ENCODE measurements at places on chromosomes 2 and 18.
A peak's percentile ranks its signal among the peaks of the same experiment; 100 is the strongest.

GRCh38 chr18:11726556-11726955 lies 37.5 kb downstream of the GNAL start:
- DNase-seq = no peak

GRCh38 chr2:152088006-152088405 lies 10.8 kb downstream of the CACNB4 start:
- no peak for DNase-seq

- no peak for DNase-seq
Observed at GRCh38 chr18:76660571-76661192, 161.7 kb upstream of the ZNF236 start.

DNA sequence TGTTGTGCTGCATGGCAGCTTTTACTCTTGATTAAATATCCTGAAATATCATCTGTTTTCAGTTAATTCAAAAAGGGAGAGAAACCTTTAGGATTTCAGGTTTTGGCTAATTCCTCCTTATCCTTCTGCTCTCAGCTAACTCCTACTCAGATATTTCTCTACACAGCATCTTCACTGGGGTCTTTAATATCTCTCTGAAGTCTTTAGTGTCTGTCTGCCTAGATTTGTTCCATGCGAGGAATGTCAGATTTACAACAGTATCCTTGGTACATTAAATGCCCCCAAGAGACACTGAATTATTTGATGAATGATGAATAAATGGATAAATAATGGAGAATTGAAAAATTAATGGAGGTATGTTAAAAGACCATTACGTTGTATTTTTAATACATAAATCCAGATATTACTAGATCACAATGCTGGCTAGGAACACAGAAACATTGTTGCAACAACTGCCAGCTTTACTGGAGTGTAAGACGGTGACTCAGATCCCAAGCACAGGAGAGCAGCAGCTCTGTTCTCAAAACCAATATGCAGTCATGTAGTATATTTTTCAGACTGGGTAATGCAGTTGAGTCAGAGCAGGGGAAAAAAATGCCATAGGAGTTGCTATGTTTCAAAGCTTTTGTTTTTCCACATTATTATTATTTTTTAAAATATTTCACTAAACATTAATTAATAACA lies 388.0 kb upstream of the SYT4 start:
- no peak for DNase-seq

GRCh38 chr2:170396799-170397459 lies 219.0 kb downstream of the MYO3B start:
- no peak for DNase-seq

- DNase-seq = no peak
Observed at GRCh38 chr18:74828200-74828599, 230.5 kb downstream of the ZNF407 start.

DNA sequence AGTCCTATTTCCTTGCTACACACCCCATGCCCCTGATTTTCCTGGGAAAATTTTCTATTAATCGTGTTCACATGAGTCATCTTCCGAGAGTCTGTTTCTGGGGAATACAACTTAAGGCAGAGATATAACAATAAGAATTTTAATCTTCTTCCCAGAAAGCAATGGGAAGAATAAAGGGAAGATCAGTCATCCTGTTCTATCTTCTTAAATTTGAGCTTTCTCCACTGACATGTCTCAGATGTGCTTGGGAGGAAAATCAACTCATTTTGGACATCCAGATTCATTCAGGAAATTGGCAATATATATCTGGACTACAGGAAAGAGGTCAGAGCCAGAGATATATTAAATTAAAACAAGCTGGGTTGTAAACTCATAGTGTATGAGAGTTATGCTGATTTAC lies 62.3 kb upstream of the SPAG16 start:
- no peak for DNase-seq

DNA sequence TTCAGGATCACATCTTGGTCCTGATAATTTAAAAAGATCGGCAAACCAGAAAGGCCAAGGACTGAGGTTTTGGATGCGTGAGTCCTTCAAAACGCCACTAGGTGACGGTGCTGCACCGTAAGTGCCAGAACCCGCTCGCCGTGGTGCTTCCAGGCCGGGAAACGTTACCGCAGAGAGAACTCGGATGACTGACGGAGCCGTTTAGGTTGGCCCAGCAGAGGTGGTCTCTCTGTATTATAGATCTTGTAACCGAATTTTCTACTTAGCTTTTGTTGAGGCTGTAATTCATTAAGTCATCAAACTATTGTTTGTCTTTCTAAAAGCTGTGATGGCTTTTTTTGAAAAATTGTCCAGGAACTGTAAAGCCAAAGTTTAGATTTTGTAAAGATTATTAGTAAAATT lies 39.8 kb upstream of the ADCYAP1 start:
- peak; percentile 74 for DNase-seq

GRCh38 chr2:23399674-23400261 lies 14.8 kb downstream of the KLHL29 start:
- DNase-seq = no peak

DNA sequence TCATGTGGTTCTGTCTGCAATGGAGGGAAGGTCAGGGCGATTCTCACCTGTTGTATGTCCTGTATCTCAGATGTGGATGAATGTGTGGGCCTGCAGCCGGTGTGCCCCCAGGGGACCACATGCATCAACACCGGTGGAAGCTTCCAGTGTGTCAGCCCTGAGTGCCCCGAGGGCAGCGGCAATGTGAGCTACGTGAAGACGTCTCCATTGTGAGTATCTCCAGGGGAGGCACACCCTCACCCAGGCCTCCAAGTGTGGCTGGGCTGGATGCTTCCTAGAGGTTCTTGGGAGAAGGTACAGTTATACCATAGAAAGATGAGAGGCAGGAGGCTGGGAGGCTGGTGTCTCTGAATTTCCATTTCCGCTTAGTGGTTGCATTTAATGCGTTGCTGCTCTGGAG lies 46.9 kb downstream of the FBLN7 start:
- DNase-seq = peak; percentile 35

DNA sequence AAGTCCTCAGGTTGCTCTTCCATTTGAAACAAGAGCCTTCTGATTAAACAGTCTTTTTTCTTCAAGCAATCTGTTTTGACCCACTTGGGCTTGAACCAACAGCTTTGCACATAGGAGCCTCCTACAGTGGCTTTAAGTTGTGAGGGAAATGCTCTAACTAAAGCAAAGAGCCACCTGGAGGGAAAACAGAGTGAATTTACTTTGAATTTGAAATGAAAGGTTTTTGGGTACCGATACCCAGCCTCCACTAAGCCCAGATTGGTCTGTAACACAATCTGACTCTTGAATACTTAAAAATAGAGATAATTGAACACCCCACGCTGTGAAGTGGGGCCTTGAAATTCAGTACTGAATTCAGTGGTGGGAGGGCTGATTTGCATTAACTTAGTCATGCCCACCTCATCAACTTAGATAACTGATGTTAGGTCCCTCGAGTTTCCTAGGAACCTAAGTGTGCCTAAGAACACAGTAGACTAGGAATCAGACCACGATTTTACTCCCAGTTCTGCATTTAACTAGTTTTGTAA lies 56.3 kb upstream of the ACVR1C start:
- DNase-seq = no peak

DNA sequence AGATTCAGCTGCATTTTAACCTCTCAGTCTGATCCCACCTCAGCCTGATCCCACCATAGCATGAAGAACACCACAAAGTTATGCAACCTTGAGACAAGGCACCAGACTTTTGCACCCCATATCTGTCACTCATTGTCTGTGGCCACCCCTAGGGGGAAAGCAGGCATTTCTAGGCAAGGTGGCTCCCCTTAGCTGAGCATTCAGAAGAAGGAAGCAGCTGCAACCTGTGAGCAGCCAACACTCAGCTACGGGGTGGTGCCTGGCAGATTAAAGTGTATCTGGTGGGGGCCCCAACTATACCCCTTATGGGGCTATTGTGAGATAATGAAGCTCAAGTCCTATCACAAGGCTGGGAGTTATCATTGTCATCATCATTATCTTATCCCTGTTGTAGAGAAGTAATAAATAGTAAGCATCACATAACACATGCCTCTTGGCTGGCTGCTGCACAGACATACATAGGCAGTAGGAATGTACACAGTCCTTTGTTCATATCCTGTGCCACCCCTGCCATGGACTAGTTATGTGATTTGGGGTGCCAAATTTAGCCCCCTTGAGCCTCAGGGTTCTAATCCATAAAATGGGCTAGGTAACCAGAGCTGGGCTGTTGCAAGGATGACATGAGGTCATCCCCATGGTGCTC lies 20.6 kb upstream of the TMEM163 start:
- DNase-seq = no peak

DNA sequence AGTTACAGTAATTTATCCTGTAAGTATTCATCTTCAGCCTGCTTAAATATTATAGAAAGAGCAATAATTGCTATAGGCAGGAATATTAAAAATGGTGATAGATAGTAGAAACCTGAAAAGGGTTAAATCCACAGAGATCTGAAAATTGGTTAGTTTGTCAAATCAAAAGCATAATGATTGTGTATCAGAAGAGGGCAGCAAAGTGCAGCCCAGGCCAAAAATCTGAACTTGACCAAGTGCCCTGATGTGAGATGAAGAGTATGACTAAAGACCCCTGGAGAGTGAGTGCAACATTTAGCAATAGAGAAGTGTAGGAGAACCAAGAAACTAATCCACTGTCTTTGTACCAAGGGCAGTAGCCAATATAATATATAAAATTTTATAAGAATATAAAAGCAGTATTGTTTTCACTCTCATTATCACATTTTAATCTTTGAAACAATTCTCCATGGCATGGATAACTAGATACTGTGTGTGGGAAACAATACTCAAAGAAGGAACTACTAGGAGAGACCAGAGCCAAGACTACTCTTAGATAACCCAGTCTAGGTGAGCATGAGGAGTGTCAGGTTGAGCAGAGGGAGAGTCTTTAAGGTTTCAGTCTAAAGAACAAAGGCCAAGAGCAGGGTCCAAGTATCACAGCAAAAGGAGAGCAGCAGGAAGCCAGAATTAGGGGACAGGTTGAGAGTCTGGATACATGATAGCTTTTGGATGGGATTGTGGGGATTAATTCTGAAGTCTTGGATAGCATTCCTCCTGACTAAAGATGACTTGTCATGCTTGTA lies 148.7 kb downstream of the CALCRL start:
- no peak for DNase-seq

DNA sequence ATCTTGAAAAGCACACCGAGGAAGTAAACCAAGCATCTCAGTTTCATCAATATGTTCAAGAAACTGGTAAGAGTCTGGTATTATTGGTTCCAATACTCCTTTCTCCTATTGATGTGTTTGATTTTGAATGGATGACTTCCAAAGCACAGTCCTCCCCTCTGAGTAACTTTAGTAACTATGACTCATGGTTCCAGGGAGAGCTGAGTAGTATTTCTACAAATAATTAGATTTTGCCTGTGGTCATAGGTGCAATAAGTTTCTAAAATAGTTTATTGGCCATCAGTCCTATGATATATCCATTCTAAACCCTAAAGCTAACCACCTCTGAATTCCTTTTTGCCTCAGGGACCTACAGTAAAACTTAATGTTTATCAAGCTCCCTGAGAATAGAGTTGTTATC lies 352.4 kb downstream of the XIRP2 start:
- DNase-seq = no peak

- no peak for DNase-seq
Observed at GRCh38 chr2:119062652-119063051, 95.9 kb downstream of the C1QL2 start.

DNA sequence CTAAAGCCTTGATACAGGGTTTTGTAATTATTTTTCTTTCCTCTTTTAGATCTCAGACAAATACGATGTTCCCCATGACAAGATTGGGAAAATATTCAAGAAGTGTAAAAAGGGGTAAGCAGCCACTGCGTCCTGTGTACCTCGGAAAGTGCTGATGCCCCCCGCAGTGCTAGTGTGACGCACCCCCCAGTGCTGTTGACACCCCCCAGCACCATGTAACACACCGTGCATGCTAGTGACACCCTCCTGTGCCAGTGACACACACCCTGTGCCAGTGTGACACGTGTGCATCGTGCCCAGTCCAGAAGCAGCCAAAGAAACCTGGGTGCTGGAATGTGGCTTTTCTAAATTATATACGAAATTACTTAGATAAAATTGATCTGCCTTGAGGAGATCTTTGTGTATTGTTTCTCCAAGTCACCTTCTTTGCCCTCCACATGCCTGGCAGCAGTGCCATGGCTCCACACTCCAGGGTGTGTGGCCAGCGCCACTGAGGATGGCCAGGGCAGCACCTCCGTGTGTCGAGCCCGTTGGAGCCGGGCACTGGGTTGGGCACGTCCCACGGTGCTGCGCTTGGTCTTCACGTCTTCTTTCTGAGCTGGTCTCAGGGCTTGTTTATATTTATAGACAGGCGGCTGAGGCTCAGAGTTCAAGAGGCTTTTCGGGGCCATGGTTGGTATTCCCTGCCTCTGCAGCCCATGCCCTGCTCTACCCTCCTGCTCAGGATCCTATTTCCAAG lies 44.3 kb upstream of the KLF11 start:
- DNase-seq = no peak

DNA sequence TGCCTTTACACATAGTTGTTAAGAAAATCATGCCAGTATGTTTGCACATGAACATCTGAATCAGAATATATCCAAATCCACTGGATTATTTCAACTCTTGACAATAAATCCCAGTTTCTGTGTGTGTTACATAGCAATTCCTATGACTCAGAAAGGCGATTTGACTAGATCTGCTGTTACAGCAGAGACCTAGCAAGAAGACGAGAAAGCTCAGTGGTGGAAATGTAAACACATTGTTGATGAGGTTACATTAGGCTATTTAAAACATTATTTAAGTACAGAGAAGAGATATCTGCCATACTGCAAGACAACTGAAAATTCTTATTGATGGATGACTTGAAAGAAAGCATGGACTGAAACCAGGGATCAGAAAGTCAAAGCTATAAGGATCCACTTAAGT lies 73.0 kb upstream of the SMIM21 start:
- no peak for DNase-seq

GRCh38 chr2:9799011-9799596 lies 44.2 kb upstream of the TAF1B start:
- peak; percentile 75 for DNase-seq

DNA sequence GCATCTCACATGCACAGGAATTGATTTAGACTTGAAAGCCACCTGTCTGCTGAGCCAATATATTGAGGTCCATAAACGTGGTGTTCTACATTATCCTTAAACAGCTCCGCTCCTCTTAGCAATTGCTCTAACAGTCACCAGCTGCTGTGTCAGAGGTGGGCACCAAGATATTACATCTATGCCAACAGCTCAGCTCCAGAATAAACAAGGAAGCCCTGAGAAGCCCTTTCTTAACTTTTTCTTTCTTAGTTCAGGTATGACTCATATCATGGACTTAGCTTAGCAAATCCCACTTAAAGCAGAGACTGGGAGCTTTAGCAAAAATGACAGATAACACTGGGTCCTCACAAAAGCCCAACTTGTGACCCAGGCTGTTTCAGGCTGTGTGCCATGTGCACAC lies 436.6 kb downstream of the IRS1 start:
- no peak for DNase-seq

Data from activated CD8-positive, alpha-beta memory T cell treated with anti-CD3 and anti-CD28 coated beads, Interleukin-2, amount 10 ng/mL, durations not matched to agents 7 days and 5 days (primary cell).